ENCODE measurements at places on chromosomes 2 and 18. TPM values are rescaled to one million over a fixed set of nuclear protein-coding genes. Genes with fewer than 3 reads are reported as not detected.

- no peaks in the 10 kb centered on the region for H3K27me3 ChIP-seq
- DNase-seq: no peak
- H3K4me3 ChIP-seq: no peak overlapping the region
- H3K36me3 ChIP-seq: no peaks in the 10 kb centered on the region
- no peak overlapping the region for H3K27ac ChIP-seq
- no peaks in the 10 kb centered on the region for H3K4me1 ChIP-seq
These were observed 57.4 kb upstream of the LAPTM4A start for GRCh38 chr2:20108655-20109396.

- DNase-seq: no peak
- H3K27me3 ChIP-seq: no peaks in the 10 kb centered on the region
- H3K4me1 ChIP-seq: no peaks in the 10 kb centered on the region
- no peak overlapping the region for H3K27ac ChIP-seq
- no peaks in the 10 kb centered on the region for H3K36me3 ChIP-seq
These were observed 5.3 kb upstream of the ACADL start for GRCh38 chr2:210230518-210230917.

DNA sequence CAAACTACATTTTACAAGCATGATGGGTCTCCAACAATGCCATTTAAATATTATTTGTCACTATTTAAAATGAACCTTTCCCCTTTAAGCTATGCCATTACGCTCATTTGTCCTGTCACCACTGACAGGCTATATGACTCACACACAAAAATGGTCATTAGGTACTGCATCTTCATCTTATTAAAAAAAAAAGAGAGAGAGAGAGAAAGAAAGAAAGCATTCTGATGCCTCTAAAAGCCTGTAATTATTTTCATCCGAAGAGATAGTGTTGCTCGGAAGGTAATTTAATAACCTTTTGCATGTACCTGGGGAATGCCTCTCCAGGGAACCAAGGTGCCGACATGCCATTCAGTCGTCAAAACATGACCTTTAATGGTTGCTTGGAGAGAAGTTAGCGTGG lies 226.7 kb downstream of the ARHGAP15 start:
- H3K4me1 ChIP-seq: no peaks in the 10 kb centered on the region
- H3K36me3 ChIP-seq: no peaks in the 10 kb centered on the region
- no peak overlapping the region for H3K4me3 ChIP-seq
- no peak overlapping the region for H3K27ac ChIP-seq
- DNase-seq: no peak

VAMP5 gene
- 1.9 TPM for total RNA-seq

GRCh38 chr18:61993831-61994230 lies 101.0 kb upstream of the RNF152 start:
- no peak for DNase-seq
- peaks cover 15% of the 10 kb centered on the region for H3K4me1 ChIP-seq
- no peaks in the 10 kb centered on the region for H3K27me3 ChIP-seq
- no peak overlapping the region for H3K27ac ChIP-seq

DNA sequence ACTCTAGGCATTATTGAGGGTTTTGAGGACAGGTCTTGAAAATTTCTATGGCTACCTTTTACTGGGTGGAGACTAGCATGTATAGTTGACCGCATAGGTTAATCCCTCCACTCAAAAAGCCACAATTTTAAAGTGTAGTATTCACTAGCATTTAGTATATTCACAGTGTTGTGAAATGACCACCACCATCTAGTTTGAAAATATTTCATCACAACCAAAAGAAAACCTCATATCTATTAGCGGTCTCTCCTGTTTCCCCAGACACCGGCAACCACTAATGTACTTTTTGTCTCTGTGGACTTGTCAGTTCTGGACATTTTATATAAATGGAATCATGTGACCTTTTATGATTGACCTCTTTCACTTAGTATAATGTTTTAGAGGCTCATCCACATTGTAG lies 53.9 kb downstream of the MSH2 start:
- no peak overlapping the region for H3K4me3 ChIP-seq
- H3K4me1 ChIP-seq: no peaks in the 10 kb centered on the region
- H3K36me3 ChIP-seq: no peaks in the 10 kb centered on the region
- H3K27ac ChIP-seq: no peak overlapping the region
- H3K27me3 ChIP-seq: no peaks in the 10 kb centered on the region

DNA sequence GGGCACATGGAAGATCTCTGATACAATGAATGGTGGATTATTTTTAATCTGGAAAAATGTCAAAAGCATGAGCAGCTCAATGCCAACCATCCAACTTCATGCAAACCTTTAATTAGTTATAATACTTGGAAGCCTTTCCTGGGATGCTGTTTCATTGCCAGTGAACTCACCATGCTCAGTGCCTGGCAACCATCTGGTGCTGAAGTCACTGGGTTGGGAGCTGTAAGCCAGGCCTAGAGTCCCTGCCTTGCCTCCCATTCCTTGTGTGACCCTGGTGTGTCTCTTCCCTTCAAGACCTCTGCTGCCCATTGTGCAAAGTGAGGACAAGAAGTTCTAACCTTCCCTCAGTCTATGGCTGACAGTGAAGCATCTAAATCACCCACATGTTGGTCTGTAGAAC lies 458.7 kb downstream of the RNF144A start:
- DNase-seq: no peak
- H3K4me1 ChIP-seq: no peaks in the 10 kb centered on the region
- H3K27ac ChIP-seq: no peak overlapping the region
- H3K36me3 ChIP-seq: no peaks in the 10 kb centered on the region

DNA sequence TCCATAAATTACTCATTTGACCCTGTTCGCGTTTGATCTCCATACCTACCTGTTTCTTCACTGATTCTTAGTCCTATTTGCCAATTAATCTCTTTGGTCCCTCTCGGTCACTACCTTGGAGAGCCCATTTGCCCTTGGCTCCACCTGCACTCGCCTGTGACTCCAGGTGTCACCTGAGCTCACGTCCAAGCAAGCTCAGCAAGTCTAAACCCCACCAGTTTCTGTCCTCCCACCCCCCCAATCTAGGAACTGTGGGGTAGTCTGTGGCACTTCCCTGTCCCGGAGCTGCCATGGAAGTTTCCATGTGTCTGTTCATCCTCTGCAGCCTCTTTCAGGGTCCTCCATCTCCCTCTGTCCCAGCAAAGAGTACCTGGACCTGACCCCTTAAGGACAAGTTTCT lies 68.1 kb upstream of the BCL2L11 start:
- H3K36me3 ChIP-seq: no peaks in the 10 kb centered on the region
- H3K4me1 ChIP-seq: peaks cover 18% of the 10 kb centered on the region
- no peak overlapping the region for H3K4me3 ChIP-seq

DIPK1C gene
- not detected for total RNA-seq

- no peak for DNase-seq
- no peaks in the 10 kb centered on the region for H3K27me3 ChIP-seq
These were observed 177.8 kb upstream of the EPAS1 start for GRCh38 chr2:46119453-46119852.

DNA sequence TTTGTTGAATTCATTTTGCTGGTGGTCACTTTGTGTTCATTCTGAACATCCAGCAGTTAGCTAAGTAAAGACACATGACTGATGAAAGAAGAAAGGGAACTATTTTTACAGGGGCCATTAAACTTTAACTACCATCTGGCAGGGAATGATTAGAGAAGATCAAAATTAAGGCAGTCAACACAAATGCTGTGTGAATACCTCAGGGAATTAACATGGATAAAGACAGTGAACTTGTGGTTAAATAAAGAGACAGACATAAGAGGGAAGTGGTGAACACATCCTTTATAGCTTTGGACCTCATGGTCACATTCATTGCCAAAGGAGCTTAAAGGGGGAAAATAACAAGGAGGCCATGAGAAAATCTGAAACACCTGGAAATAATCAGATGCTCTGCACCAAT lies 52.6 kb upstream of the ATP5MC3 start:
- no peak for DNase-seq
- no peak overlapping the region for H3K27ac ChIP-seq
- H3K4me3 ChIP-seq: no peak overlapping the region

GRCh38 chr18:27845897-27846296 lies 331.0 kb downstream of the CDH2 start:
- no peak overlapping the region for H3K4me3 ChIP-seq
- H3K27ac ChIP-seq: no peak overlapping the region

PPP3R1 gene
- 69.9 TPM for total RNA-seq

- no peak overlapping the region for H3K4me3 ChIP-seq
- no peak for DNase-seq
- H3K36me3 ChIP-seq: no peaks in the 10 kb centered on the region
These were observed 22.0 kb upstream of the GMPPA start for GRCh38 chr2:219476652-219477151.

DNA sequence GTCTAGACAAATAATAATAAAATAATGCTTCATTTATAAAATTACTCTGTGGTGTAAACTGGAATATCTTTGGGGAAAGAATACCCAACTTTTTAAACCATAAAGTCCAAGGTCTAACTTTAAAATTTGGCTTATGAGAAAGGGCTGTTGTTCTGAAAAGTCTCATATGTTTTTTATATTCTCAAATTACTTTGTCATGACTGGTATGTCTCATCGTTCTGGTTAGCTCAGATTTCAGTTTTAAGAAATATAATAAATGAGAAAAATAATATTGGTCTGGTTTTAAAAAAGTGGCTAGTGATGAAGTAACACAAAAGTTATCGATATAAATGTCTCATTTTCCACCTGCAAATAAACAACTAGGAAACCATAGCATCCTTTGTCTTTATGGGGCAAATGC lies 1658.1 kb downstream of the LRP1B start:
- H3K27ac ChIP-seq: no peak overlapping the region
- H3K36me3 ChIP-seq: no peaks in the 10 kb centered on the region

GRCh38 chr2:29518010-29518409 lies 402.8 kb downstream of the CLIP4 start:
- H3K36me3 ChIP-seq: no peaks in the 10 kb centered on the region
- H3K4me1 ChIP-seq: no peaks in the 10 kb centered on the region
- H3K4me3 ChIP-seq: no peak overlapping the region
- peaks cover 63% of the 10 kb centered on the region for H3K27me3 ChIP-seq
- H3K27ac ChIP-seq: no peak overlapping the region

GRCh38 chr18:44181951-44182747 lies 498.5 kb upstream of the SETBP1 start:
- H3K27ac ChIP-seq: no peak overlapping the region
- no peak overlapping the region for H3K4me3 ChIP-seq
- H3K27me3 ChIP-seq: no peaks in the 10 kb centered on the region

AMER3 gene
- total RNA-seq: not detected

DNA sequence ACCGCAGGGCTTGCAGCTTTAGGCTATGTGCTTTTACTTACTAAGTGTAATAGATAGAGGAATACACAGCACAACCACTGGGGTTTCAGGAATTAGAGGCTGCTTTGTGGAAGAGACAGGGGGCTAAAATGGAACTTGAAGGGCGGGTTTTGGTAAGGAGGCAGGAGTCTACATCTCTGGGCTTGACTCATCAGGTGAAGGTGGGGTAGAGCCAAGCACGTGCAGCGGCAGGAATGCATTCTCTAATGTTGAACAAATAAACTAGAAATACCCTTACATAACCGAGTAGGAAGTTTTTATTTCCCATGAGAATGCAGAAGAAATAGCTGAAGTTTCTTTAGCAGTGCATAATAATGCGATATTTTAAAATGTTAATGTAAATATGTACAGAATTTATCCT lies 673.8 kb upstream of the SALL3 start:
- H3K27ac ChIP-seq: no peak overlapping the region
- no peaks in the 10 kb centered on the region for H3K27me3 ChIP-seq
- H3K4me1 ChIP-seq: no peaks in the 10 kb centered on the region
- no peak for DNase-seq
- no peak overlapping the region for H3K4me3 ChIP-seq
- no peaks in the 10 kb centered on the region for H3K36me3 ChIP-seq
